ENCODE measurements at places on chromosomes 16 and 17. TPM values are rescaled to one million over a fixed set of nuclear protein-coding genes. Genes with fewer than 3 reads are reported as not detected.
A peak's percentile ranks its signal among the peaks of the same experiment; 100 is the strongest.

DNA sequence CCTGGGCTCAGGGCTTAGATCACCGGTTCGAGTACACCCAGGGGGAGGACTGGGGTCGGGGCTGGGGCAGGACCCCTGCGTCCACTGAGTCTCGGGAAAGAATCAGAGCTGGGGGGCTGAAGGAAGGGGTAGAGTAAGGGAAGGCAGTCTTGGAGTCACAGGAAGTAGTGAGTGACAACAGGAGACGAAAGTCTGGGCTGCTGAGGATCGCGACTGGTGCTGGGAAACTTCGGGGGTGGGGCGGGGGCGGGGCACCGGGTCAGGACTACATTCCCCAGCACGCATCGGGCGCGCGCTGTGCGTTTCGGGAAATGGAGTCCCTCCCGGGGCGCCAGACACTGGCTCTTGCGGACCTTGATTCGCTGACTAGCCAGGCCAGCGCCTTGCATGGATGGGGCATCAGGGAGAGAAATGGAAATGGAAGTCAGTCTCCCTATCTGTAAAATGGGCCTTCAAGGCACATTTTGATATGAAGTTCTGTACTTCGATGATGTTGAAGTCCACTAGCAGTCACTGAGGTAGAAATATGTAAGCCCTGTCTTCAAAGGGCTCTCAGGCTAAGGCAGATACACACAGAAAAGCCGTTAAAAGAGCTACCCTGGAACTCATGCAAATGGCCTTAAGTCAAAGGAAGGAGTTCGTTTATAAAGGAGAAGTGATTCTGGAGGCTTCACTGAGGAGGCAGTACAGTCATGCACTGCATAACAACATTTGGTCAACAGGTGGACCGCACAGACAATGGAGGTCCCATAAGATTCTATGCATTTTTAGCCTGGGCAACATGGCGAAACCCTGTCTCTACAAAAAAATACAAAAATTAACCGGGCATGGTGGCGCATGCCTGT is 697 bp downstream of the CTF1 start:
- DNase-seq, result peak; percentile 85

- DNase-seq, result no peak
Measured at GRCh38 chr17:9912121-9913099, 7.3 kb upstream of the RCVRN start.

DNA sequence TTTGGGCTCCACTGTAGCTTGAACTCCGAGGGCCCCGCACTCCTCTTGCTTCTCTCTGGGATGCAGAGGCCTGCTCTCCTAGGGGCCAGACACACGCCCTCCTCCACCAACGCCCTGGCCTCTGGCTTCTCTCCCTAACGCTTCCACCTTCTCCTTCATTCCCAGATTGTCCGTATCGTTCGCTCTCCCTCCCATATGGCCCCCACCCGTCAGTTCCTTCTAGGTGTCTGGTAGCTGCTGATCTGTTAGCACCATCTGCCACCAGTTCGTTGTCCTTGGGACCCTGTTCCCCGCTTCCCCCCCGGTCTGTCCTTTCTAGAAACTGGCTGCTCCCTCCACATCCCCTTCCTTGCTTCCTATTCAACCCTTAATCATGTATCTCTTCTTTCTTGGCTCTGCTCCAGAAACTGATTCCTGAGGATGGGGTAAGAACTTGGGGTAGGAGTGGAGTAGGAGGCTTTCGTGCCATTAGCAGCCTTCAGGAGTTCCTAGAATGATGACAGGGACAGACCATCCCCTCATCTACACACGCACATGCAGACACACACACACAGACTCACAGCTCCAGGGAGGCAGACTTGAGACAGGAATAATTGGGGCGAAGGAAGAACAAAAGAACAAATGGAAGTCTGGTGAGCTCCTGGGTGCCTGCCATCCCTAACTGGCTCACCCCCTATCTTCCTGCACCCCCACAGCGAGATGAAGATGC is 4.3 kb downstream of the ATP1B2 start:
- DNase-seq, result no peak

- DNase-seq, result peak; percentile 42
Measured at GRCh38 chr16:89958068-89958467, 9.5 kb downstream of the DEF8 start.

DNA sequence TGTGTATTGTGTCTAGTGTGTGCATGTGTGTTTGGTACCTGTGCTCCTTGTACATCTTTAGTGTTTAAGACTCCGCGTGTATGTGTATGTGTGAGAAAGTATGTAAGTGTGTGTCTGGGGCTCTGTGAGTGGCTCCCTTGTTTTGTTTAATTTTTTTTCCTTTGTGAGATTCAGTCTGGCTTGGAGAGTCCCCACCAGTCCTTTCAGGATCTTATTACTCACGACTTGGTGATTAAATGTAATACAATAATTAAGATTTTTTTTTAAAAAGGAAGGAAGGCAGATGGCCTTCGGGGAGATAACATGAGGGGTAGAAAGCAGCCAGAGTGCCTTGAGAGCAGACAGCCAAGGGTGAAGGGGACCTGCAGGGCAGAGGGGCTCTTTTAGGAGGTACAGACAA is 33.9 kb downstream of the FZD2 start:
- DNase-seq, result no peak

GRCh38 chr17:46878055-46878454 is 26.7 kb downstream of the WNT9B start:
- DNase-seq, result no peak

SRL gene
- total RNA-seq, result 0.31 TPM

SLC13A2 gene
- not detected for total RNA-seq

PYY gene
- not detected for total RNA-seq
